NCI-H69 (cell line): ENCODE measurements at places on chromosomes 16 and 17.
A peak's percentile ranks its signal among the peaks of the same experiment; 100 is the strongest.

- peak; percentile 42 for DNase-seq
Observed at GRCh38 chr17:725746-726145, 6.7 kb upstream of the TLCD3A start.

DNA sequence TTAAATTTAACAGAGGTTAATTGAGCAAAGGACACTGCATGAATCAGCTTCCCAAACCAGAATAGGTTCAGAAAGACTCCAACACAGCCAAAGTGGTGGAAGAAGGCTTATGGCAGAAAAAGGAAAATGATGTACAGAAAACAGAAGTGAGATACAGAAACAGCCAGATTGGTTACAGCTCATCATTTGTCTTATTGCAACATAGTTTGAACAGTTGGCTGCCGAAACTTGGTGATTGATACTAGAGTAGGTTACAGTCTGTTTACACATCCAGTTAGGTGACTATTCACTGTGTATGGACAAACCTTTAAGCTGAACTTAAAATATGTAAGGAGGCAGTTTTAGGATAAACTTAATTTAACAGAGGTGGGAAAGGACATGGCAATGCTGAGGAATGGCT lies 18.3 kb downstream of the TMEM100 start:
- no peak for DNase-seq

DNA sequence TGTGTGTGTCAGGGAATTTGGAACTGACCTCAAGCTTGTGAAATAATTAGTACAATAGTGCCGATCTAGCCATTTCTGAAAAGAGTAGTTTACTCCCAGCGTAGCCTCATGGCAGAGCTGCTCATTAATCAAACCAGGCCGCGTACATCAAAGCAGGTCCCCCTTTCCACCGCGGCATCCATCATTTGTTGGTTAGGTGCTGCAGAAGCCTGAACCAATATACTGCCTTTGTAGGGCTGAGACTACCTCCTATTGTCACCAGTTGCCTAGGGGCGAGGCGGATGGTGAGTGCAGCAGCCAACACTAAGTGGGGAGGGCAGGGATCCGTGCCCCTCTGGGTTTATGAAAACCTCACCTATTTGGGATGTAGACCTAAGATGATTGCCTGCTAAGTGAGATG lies 264.1 kb downstream of the TMEM114 start:
- DNase-seq, result no peak

DNA sequence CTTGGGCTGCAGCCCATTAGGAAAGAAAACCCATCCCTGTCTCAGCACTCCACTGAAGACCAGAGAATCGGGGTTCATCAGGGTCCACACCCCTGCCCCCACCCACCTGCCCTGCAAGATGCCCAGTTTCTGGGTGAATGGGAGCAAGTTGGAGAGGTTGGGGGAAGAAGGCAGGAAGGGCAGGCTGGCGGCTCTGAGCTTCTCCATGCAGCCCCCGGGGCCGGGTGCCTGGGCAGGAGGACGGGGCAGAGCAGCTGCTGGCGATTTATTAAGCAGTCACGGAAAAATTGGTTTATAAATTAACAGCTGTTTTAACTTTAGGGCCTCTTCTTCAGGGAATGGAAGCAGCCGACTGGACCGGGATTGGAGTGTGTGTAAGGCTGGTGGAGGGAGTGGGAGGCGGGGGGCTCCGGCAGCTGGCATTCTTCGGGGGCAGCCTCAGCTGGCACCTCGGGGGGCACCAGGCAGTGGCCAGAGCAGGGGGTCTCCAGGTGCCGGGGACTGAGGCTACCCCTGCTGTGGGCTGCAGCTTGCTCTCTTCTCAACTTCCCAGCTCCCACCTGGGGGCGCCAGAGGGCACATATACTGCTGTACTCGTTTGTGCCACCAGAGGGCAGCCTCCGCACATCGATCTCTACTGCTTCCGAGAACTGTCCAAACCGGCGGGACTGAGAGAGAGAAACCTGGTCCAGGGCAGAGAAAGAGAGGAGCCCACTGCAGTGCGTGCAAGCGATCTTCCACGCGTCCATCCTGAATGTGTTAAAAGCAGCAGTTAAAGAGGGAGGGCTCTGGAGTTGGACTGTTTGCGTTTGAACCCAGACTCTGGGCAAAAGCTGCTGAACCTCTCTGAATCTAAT lies 5.0 kb upstream of the PPP1R1B start:
- peak; percentile 78 for DNase-seq

DNA sequence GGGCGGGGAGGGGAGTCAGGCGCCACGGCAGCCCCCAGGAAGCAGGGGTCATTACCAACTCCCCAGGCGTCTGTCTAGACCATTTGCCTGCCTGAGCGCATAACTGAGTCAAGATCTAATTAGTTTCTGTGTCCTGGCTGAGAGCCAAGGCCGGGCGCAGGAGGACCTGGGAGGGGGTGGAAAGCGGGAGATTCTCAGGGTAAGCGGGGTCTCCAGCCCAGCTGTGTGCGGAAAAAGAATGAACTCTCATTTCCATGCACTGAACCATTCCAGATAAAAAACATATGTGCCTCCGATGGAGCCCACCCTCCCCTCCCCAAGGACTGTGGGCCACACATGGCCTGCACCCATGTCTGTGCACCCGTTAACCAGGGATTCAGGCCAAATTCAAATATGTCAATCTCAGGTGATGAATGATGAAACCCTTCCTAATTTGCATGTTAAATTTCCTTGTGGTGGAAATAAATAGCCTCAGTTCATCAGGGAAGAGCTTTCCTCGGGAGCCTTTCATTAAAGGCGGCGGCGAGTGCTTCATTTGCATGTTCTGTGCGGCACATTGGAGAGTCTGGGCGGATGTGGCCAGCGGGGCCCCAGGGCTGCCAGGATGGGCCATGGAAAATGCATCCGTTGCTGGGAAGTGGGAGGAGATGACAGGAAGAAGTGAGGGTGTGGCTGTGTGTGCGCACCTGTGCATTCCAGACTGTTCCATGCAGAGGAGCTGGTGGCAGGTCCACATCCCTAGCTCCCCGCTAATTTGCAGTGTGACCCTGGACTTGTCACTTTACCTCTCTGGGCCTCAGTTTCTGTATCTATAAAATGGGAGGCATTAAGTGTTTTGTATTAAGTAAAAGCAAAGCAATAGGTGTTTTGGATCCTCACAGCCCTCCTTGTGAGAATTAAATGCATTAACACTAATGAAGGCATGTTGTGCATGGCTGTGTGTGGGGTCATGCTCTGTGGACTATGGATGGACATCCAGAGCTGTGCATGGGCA lies 151.1 kb downstream of the SDK2 start:
- DNase-seq, result peak; percentile 97

- peak; percentile 58 for DNase-seq
Observed at GRCh38 chr17:79065105-79065670, 9.4 kb upstream of the ENGASE start.

GRCh38 chr16:31007684-31008083 lies 2.8 kb downstream of the STX1B start:
- DNase-seq, result no peak

GRCh38 chr17:41416479-41416878 lies 7.9 kb downstream of the KRT37 start:
- DNase-seq, result no peak

DNA sequence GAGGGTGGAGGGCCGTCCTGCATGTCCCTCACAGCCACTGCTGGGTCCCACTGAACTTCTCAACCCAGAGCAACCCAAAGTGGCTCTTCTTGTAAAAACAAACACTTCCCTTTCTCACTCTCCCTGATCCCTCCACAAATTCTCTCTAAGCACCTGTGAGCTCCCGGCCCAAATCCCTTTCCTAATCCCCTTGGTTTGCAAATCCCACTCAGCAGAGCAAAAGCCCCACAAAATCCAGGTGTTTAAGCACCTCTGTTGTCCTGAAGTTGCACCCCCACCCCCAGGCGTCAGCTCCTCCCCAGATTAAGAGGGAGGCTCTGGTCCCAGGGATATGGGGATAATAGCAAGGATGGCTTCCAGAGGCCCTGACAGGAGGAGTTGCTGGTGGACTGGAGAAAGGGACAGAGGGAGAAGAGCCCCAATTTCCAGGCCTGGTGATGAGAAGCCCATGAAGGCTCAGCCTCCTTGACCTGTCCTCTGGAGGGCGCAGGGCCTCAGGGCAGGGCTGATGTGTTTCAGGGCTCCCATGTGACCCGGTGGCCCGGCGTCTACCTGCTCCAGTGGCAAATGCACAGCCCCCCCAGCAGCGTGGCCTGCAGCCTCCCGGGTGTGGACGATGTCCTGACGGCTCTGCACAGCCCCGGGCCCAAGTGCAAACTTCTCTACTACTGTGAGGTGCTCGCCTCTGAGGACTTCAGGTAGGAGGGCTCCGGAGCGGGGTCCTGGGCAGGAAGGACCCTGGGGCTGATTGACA lies 23.0 kb downstream of the NAGPA start:
- DNase-seq, result no peak

DNA sequence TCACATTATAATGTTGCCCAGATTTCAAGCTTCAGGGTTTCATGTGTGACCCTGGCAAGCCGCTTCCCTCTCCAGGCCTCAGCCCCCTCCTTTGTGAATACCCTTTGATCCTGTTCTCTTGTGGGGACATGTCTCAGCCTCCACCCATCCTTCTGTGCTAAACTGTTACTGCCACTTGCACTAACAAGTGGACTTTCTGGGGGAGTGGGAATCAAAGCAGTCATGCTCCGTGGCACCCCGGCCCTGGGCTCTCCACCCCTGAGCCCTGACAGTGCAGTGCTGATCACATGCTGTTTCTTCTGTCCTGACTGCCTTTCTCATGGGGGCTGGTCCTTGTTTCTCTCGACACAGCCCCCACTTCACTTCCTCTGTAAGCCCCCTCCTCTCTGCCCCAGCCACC lies 9.7 kb upstream of the DCAF7 start:
- DNase-seq, result no peak

DNA sequence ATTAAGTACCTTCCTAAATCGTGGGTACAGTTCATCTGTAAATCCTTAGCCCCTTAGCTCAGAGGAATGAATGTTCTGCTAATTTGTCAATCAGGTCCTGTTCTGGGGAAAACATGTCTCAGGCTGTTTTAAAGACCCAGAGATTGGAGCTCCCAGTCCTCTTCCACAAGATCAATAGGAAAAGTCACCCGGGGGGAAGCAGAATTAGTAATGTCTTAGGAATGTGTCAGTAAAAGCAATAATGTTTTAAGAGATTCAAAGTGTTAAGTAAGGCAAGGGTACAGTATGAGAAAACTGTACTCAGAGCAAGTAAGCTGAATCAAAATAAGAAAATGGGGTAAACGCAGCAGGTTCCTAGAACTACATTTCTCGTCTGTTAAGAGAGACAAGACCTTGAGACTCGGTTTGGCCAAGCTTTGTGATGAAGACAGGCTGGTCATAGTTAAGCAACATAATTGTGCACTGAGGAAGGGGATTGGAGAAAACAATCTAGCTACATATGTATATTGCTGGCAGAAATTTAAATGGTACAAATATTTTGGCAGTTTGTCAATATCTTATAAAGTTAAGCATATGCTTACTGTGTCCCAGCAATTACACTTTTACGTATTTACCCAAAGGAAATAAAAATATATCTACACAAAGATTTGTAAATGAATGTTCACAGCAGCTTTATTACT lies 192.9 kb upstream of the C17orf78 start:
- no peak for DNase-seq

DNA sequence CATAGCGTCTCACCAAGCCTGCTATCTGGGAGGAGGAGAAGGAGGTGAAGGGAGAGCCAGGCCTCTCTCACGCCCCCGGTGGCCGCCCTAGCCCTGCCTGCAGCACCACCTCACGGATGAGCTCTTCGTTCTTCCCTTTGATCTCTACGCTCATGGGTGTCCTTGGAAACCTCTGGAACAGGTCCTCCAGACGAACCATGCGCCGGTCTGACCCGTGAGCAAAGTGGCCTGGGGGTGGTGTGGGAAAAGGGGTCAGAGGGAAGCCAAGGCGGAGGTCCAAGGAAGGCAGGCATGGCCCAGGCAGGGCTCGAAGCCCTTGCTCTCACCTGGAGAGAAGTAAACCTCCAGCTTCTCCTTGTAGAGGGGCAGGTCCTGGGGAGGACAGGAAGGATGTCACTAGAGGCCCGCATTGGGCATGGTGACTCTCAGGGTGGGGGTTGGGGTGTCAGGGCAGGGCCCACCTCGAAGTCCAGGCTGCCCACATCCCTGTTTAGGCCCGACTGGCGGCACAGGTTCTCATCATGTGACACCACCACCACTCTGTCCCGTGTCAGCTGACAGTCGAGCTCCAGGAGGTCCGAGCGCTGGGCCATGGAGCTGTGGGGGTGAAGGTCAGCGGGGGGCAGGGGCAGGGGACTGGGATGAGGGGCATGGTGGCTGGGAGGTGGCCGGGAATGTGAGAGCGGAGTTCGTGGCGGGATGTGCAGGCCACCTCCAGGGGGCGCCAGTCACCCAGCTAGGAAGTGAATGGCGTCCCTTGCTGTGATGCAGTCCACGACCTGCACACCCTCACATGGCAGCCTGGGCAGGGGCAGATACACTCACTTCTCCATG lies 923 bp downstream of the GDPD3 start:
- DNase-seq, result peak; percentile 72

DNA sequence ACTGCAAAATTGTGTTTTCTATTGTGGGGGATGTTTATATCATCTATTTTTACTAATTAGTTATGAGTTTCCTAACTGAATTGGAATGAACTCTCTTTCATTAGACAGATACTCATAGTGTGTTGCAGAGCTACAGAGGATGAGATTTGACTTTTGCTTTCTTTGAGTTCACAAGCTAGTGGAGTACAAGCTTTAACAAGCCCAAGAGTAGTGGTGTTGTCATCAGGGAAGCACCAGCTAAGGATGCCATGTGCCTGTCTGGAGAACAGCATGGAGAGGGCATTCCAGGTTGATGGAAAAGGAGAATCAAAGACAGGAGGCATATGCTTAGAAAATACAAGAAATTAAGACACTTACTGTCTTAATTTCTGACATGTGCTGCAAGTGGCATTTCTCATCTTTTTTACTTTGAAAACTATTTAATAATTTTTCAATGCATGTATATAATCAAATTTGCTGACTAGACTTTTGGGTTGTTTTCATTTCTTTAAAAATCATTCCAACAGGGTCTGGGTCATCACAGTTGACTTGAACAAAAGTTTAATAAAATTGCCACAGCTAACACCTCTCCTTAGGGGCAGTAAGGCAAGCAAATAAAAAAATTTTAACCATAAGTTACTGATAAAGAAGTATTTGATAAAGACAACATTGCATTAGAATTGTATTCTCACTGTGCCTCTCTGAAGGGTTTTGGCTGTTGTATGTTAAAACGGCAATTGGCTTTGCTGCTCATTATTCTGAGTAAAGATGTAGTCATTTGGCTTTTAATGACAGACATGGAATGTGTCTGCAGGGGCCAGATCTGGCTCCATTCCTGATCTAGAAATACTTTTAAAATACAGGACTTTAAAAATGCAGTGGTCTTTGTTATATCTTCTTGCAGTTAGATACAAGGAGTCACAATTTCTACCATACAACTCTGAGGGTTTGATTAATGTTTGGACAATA lies 323.7 kb upstream of the CDH11 start:
- DNase-seq, result no peak

DNA sequence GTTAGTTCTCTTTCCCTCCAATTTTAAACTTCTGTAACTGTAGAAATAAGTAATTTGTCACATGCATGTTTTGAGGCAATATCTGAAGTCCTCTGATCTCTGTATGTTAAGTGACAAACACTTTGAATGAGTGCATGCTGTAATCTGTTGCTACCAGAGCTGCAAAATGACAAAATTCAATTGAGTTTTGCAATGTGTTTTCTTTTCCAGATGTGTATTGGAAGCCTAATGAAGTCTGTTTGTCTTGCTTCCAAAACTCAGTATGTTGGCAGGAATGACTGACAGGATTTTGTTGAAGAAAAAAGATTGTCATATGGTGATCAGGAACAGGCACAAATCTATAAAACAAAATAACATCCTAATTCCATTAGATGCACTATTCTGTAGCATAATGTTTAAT lies 561.6 kb upstream of the CDH8 start:
- no peak for DNase-seq
